SK-N-SH (cell line): ENCODE measurements at places on chromosomes 7 and 10.

DNA sequence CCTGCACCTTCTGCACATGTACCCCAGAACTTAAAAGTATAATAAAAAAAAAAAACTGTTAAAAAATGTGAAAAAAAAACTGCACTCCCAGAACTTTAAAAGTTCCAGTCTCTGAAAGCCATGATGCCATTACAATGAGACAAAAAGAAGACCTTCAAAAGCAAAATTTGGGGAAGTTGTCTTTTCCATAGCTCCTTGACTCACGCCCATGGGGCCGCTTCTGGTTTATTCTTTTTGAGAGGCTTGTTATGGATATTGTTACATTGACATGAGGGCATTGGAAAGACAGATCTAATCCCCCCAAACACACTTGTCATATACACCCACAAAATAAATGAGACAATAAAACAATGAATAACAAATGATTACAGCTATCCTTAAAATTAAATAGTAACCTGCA is 798 bp downstream of the BLNK start:
- DNase-seq: no peak

GRCh38 chr10:123689880-123690279 is 23.7 kb downstream of the GPR26 start:
- DNase-seq: no peak

DNA sequence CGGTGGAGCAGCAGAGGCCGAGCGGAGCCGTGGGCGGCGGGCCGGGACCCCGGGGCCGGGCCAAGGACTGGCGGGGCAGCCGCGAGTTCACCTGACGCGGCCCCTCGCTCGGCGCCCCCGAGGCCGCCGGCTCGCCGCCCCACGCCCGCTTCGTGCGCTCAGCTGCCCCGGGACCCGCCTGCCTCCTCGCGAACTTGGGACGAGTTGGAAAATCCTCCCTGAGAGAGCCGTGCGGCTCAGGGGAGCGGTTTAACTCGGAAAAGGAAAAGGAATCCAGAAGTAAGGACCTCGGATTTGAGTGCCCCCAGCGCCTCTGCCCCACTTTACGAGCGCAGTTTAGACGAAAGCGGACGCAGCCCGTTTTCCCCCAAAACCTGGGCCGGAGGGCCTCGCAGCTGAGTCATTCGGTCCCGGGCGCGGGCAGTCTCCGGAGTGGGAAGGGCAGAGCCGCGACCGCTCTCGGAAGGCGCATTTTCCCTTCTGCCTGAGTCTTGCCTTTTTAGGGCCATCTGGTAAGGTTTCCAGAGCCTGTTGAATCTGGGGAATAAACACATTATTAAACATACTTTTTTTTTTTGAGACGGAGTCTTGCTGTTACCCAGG is 744 bp downstream of the CREM start:
- peak; percentile 54 for DNase-seq

DNA sequence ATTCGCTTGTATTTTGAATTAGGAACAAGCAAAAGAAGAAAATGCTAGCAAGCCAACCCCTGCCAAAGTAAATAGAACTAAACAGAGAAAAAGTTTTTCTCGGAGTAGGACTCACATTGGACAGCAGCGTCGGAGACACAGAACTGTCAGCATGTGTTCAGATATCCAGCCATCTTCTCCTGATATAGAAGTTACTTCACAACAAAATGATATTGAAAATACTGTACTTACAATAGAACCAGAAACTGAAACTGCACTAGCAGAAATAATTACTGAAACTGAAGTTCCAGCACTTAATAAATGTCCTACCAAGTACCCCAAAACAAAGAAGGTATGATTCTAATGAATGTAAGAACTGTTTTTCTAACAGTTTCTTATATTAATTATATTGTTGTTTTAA is 87.9 kb downstream of the KMT2E start:
- no peak for DNase-seq

DNA sequence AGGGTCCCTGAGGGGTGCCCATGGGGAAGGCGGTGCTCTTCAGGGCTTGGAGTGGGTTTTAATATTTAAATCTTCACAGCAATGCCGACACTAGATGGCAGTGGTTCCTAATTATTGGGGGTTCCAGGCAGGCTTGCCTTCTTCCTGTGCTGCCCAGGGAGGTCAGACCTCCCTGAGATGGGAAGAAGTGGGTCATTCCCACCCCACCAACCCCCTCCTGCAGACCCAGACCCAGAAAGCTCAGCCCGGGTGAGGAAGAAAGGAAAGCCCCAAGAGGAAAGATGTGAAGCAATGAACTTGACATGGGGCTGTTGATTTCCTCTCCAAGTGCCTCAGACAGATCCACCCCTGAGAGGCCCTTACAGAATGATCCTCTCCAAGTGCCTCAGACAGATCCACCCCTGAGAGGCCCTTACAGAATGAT is 85.1 kb upstream of the LANCL2 start:
- DNase-seq: peak; percentile 81

DNA sequence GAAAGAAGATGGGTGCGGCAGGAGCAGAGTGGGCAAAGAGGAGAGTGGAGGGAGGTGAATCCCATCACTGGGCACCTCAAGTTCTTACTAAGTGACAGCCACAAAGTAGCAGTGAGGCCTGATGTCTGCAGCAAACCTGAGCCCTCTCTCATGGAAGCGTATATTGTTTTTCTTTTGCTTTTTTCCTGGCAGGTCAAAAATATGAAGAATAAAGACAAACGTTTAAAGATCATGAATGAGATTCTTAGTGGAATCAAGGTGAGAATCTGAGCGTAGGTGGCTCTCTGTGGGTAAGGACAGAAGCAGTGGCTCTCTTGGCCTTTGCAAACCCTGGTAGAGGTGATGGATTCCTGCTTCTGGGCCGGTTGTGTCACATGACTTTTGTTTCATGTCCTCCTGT is 22.8 kb downstream of the ABCC2 start:
- no peak for DNase-seq

DNA sequence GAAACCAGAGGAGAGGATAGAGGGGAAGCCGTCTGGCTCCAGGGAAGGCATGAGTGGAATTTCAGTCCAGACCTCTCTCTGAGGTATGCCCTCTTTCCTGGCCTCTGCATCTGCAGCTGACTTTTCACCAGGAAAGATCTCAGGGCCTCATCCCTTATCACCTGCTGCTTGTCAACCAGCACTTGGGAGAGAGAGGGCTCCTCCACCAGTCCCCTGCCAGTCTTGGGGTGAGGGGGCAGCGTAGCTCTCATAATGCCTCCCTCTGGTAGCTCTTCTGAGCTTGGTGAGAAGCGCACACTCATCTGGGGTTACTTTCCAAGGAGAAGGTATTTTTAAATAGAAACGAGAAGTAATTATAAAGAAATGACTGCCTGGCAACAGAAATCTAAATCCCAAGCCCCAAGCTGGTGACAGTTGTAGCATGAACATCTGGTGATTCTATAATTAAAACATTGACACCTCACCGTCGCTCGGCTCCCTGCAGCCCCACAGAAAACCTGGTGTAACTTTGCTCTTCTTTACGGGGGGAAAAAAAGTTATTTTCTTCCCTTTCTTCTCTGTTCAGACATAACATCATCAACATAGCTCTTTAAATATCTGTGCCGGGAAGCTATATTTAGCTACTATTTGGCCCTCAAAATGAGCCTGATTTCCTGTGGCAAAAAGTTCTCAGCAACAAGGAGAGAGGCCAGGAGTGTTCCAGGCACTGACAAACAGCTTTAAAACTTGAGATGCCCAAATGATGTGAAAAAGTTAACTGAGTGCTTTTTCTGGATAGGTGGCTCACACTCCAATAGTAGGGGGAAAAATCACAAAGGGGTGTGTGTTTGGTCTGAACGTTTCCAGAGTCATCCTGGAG is 26.9 kb downstream of the HIP1 start:
- no peak for DNase-seq

DNA sequence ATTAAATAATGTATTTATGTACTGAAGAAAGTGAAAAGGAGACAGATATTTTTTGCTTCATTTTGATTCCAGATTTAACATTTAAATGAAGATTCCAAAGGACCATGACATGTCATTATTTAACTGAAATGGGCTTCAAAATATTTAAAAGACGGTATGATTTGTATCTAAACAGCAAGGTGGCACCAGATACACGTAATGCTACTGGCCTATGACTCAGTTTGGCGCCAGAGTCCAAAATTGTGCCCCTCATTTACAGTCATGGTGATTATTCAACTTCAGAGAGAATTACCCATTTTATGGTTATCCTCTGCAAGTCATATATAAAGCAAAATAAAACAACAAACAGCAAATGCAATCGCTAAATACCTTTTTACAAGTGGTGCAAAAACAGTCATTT is 94.5 kb downstream of the ETV1 start:
- no peak for DNase-seq

DNA sequence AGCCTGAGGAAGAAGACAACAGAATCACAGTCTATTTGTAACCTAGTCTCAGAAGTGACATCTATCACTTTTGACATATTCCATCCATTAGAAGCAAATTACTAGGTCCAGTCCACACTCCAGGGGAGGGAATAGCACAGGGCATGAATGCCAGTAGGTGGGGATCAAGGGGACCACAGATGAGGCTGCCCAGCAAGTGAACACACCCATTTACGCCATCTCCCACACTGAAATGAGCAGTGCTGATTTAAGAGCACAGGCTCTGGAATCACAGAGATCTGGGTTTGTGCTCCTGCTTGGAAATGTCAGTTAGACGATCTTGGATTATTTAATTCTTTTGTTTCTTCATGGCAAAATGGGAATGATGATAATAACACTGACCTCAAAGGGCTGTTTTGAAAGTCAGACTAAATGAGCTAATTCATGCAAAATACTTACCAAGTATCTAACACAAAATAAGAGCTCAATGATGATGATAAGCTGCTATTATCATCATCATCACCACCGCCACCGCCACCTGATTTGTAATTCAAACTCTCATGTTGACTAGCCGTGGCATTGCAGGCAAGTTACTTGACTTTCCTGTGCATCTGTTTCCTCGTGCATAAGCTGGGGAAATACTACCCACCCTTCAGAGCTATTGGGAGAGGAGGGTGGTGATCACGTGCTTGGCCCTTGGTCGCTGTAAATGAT is 138.9 kb upstream of the KLF14 start:
- DNase-seq: no peak

- no peak for DNase-seq
These were observed 115.6 kb downstream of the REEP3 start for GRCh38 chr10:63636812-63637211.

GRCh38 chr10:14409856-14410458 is 79.2 kb upstream of the FRMD4A start:
- no peak for DNase-seq

DNA sequence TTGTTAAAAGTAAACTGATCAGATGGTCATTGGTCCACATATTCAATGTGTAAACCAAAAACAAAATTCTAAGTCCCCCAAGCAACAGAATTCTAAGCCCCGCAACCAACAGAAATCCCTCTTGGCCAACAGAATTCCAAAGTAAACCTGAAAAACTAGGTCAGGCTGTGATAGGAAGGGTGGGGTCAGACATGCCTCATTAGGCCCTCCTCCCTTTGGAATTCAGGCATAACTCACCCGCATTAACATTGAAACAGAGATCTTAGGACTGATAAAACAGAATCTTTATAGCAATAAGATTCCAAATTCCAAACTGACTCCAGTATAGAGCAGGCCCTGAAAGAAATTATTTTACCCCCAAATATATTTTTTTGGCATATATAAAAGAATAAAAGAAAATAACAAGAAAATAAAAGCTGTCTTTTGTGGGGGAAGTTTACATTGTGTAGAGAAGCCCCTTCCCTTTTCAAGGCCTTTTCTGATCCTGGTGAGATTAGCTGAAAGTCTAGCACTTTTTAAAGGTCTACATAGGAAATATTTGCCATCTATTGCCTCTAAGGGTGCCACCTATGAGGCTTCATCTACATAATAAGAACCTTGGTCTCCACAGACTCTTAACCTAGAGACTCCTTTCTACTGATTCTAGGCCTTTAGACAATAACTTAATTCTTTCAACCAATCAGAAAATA is 30.5 kb downstream of the GNAT3 start:
- no peak for DNase-seq

GRCh38 chr7:20301311-20301939 is 29.3 kb upstream of the ITGB8 start:
- no peak for DNase-seq

DNA sequence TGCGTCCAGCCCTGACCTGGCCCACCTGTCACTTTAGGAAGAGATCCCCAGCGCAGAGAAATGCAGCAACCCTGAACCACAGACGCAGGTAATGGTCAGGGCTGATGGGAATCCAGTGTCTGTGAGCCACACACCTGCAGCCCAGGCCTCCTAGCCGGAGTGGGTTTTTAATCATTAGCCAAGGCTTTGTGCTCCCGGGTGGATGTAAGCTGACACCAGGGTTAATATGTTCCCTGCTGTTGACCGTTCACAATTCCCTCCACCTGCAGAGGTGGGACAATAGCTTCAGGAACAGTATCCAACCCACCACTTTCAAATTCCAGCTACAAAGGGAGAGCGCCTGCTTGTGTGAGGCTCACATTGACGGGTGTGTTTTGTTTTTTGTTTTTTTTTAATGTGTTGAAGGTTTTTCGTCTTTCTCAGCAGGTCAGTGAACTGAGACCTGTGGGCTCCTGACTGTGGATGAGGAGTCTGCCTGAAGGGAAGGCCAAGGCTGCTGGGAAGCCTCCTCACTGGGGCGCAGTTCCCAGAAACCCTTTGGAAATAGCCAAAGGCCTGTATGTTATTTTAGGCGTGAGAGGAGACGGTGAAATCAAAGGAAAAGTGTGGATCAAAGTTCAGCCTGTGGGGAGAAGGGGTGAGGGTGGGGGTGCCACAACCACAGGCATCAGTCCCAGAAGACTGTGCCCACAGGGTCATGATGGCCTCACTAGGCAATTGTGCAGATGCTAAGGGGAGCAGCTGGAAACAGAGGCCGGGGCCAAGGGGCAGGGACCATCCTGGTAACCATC is 111.1 kb downstream of the TNS3 start:
- no peak for DNase-seq

GRCh38 chr10:112383325-112383724 is 9.4 kb downstream of the ACSL5 start:
- no peak for DNase-seq
